ENCODE measurements at places on chromosomes 5 and 9.

DNA sequence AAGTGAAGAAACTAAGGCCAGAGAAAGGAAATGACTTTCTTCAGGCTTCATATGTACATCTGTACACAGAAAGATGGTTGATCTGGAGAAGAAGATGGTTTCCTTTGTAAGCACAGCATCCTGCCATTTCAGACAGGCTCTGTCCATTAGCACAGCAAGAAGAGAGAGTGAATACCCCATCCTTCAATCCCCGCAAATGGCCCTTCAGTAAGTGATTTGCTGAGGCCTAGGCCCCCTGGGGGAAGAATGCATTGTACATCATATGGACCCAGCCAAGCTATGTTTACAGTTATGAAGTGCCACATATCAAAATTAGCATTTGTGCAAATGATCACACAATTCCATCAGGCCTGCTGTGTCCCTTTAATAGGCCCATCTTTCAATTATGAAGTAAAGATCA, 657.4 kb downstream of the BRINP1 start:
- no peak for DNase-seq

- no peak for DNase-seq
Measured at GRCh38 chr9:98429613-98430012, 174.2 kb upstream of the TBC1D2 start.

DNA sequence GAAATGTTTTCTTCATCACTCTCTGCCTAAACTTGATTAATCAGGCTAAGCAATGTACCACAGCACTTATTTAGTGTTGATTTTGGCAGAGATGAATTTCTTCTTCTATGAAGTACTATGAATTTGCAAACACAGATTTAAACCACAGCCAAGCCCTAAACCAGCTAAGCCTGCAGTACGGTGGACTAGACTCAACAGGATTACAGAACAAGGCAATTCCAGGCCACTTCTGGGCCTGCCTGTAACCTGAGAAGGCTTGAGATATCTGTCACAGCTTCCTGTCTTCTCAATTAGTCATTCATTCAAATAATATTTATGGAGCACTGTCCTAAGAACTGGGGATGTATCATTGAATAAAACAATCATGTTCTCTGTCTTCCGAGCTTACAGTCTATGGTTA, 32.4 kb upstream of the CAST start:
- no peak for DNase-seq

DNA sequence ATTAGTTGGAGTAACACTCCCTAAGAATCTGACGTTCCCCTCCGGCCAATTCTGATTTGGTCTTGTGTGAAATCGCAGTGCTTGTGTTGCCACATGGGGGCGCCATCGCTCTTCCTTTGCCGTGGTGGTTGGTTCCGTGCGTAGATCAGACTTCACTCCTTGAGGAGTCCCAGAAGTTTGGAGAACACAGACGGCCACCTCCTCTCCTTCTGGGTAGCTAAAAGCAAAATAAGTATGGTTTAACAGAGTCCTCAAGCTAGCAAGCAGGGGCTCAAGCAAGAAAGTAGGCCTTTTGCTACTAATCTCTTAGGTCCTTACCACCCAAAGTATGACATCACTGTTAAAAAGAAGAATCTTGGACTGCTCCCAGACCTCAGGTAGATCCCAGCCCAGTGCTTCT, 59.5 kb downstream of the HSPA4 start:
- peak; percentile 80 for DNase-seq

- DNase-seq = peak; percentile 89
Measured at GRCh38 chr9:121498150-121498486, 1.5 kb downstream of the GGTA1 start.

- DNase-seq = no peak
Measured at GRCh38 chr5:176693477-176693851, 46.2 kb downstream of the TSPAN17 start.

DNA sequence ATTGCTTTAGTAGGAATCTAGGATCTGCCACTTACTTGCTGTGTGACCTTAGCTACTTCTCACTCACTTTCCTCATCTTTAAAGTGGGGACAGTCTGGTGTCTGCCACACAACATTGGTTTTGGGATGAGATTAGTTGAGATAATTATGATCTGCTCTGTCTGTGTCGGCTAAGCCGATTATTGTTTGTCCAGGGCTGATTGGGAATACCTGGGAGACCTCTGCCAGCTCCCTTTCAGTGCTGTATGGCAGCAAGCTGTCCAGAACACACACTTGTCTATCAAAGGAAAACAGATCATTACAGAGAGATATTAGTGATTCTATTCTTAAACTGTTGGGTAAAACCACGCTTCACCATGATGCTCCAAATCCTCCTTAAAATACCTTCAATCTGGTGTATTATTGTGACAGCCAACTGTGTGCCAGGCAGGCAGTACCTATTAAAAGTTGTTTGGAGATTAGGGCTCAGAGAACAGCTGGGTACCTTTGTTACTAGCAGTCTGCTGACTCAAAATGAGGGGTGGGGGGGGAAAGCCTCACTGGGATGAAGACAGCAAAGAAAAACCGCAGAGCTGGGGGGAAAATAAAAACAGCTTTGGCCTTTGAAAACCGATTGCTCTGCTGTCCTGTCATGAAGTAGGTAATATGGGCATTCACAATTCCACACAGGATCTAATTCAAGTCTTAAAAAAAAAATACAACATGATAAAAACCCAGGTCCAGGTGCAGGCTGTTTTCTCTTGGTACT, 458.4 kb upstream of the C9orf72 start:
- DNase-seq = no peak

DNA sequence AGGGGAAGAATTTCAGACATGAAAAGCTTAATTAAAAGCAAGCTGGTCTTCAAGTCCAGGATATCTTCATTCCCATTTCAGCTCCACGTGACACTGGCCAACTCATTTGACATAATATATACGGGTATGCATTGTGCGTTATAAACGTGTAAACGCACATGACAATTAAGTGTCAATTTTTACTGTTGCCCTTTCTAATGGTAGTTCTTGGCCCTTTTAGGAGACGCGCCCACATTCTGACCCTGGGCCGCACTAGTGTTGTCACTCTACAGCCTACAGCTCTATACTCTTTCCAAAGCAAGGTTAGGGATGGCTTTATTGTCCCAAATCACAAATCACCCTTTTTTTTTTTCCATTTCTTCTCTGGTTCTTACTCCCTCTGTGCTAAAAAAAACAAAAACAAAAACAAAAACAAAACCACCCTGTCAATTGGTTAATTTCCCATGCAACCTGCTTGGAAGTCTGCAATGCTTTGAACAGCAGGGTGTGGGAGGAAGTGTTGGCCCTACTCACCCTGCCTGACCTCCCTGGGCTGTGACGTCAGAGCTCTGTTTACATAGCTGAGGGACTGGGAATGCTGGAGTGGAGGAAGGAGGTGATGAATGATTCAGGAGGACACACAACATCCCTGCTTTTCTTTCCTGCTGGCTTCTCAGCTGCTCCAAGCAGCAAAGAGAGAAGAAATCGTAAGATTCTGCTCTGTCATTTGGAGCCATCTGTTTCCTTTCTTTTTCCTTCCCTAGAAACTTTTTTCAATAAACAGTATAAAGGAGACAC, 19.3 kb downstream of the RFK start:
- no peak for DNase-seq

- DNase-seq = no peak
Measured at GRCh38 chr9:129405089-129405826, 215.6 kb downstream of the C9orf50 start.

DNA sequence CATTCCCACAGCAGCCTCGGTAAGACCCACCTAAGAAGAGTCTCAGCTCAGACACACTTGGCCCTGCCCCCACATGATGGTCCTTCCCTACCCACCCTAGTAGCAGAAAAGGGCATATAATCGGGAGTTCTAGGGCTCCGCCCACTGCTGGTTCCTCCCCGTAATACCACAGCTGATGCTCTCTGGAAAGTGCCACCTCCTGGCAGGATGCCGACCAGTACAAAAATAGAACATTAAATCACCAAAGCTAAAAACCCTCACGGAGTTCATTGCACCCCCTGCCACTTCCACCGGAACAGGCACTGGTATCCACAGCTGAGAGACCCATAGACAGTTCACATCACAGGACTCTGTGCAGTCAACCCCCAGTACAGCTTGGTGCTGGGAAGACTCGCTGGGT, 271.3 kb downstream of the KIAA0825 start:
- DNase-seq = no peak

DNA sequence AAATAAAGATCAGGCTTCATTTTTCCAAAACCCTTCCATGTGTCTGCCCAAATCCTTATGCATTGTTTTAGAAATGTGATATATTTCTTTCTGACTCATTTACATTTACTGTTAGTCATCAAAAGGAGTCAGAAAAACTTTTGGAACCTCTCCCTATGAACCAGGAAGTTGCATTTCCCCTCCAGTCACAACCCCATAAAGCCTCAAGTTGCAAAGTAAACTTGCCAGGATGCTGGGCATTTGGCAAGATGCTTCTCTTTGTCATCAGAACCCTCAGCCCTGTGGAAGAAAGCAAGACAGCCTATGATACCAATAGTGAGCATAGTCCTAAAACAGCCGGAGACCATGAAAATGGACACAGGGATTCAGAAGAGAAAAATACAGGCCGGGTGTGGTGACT, 84.2 kb downstream of the MUSK start:
- DNase-seq = no peak

- peak; percentile 75 for DNase-seq
Measured at GRCh38 chr9:123401879-123402513, 46.0 kb downstream of the CRB2 start.

DNA sequence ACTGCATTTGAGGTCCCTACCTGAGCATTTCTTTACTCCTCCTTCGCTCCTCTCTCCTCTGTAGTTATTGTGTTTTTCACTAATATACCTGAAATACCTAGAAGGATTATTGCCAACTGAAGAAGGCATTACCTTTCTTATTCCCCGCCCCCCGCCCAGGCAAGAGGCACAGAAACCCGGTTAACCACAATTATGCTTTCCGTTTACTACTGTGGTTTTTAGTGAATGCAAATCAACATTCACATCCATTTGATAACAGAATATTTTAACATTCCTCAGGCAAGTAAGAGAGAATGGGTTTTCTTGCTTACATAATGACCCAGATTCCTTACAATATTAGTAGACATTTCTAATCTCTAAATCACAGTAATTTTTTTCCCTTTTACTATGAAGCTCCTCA, 136.9 kb downstream of the PCSK5 start:
- DNase-seq = no peak

GRCh38 chr5:173155912-173156311, 11.6 kb downstream of the BNIP1 start:
- DNase-seq = no peak

All from GM13976 (cell line).